ENCODE measurements at places on chromosomes 12 and 14.

- DNase-seq: peak; percentile 57
Measured at GRCh38 chr12:100716945-100717732, 77.4 kb upstream of the ANO4 start.

DNA sequence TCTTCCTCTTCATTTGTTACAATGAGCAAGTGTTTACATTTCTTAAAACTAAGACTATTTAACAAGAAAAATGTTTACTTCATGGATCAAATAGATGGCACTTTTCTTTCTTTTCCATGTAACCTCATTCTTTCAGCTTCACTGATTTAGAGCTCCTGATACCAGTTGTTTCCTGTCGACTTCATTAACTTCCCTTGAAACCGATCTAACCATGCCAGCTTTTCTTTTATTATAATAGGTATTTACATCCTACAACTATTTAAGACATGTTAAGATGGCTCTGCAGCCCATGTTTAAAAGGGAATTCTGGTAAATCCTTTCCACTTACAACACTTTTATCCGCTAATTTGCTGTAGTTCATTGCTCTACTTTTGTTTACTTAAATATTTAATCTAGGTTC is 107.3 kb upstream of the DCN start:
- no peak for DNase-seq

GRCh38 chr12:46205294-46205693 is 63.5 kb downstream of the SLC38A1 start:
- no peak for DNase-seq

- DNase-seq: no peak
Measured at GRCh38 chr14:39154594-39155189, 15.4 kb downstream of the TRAPPC6B start.

DNA sequence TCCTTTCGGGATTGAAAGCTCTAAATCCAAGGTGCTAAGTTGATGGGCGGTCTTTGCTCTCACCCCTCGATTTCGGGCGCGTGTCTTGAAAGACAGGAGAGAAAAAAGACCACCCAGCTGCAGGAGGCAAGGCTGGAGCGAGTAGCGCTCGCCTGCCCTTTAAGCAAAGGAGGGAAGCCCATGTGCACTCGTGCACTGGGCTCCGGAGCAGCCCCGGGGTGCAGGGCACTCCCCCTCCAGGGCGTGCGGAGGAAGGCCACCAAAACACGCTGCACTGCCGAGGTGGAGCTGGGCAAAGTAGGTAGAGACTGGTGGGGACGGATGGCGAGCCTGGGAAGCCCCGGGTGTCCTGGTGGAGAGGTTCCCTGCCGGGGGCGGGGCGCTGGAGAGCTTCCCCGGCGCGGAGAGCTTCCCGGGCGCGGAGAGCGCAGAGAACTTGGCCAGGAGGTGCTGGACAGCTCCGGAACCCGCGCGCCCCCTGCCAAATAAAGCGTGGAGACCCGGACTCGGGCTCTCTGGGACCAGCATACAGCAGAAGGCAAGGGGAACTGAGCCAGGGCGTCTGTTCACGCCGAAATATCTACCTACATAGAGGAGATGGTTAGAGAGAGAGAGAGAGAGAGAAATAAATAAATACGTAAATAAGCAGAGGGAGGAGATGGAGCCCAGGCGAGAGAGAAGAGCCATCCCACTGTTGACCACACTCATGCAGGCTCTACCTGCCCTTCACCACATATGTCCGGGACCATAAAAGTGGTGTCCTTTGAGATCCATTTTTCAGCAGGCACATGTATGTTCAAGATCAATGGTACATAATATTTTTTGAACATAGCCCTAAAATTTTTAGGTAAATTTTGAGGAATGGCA is 662 bp upstream of the NELL2 start:
- no peak for DNase-seq

DNA sequence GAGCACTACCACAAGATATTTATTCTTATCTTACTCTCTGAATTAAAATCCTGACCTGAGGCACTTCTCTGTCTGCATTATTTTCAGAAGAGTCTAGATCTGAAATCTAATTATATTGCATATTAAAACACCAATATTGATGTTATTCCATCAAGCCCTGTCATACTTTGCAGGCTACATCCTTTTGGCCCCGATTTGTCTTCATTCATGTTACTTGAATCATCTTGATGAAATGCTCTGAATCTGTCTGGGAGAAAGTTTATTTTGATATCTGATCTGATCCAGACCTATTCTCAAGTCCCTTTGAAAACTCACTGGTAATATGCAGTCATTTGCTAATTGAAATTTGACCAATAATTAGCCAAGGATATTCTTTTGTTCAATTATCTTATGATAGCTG is 79.9 kb downstream of the BBS10 start:
- no peak for DNase-seq

- DNase-seq: no peak
Measured at GRCh38 chr14:106657460-106657859, 1131.1 kb downstream of the TMEM121 start.

GRCh38 chr12:93135286-93136239 is 206.5 kb upstream of the EEA1 start:
- DNase-seq: no peak

DNA sequence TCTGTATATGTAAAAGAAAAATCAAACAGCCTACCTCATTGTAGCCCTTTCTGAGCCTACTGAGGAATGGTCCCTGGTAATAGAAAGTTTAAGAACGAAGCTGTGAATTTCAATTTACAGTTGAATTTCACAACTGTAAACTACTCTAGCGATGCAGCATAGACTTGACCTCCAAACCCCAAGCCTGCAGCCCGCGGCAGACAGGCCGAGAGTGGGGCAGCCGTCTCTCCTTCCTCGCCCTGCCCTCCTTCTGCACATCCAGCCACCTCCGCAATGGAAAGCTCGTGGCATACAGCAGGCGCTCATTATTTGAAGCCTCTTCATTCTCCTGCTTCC is 15.3 kb downstream of the RNASE2 start:
- DNase-seq: no peak

DNA sequence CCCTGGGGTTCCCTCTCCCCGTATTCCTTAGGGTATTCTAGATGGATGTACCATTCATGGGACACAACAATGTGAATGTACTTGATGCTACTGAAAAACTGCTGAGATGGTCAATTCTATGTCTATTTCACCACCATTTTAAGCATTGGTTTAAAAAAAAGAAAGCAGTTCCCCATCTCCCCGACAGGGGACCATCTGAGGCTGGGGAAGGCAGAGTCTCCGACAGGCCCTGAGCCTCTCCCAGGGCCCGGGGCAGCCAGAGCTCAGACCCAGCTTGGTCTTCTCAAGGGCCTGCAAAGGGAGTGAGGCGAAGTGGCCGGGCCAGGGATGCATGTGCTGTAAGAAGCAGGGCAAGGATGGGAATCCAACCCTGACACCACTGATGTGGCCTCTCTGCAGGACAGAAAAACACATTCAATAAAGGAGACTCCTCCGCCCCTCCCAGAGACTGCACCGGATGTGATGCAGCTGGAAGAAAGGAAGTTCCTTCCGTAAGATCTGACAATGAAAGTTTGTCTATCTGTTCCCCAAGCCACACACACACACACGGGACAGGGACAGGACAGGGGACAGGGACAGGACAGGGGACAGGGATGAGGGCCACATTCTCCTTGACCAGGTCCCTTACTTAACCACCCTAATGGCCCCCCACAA is 234.1 kb downstream of the BCL11B start:
- DNase-seq: no peak

GRCh38 chr12:59403259-59403932 is 192.4 kb upstream of the SLC16A7 start:
- DNase-seq: peak; percentile 25

GRCh38 chr12:81888106-81888740 is 129.1 kb upstream of the PPFIA2 start:
- DNase-seq: no peak

DNA sequence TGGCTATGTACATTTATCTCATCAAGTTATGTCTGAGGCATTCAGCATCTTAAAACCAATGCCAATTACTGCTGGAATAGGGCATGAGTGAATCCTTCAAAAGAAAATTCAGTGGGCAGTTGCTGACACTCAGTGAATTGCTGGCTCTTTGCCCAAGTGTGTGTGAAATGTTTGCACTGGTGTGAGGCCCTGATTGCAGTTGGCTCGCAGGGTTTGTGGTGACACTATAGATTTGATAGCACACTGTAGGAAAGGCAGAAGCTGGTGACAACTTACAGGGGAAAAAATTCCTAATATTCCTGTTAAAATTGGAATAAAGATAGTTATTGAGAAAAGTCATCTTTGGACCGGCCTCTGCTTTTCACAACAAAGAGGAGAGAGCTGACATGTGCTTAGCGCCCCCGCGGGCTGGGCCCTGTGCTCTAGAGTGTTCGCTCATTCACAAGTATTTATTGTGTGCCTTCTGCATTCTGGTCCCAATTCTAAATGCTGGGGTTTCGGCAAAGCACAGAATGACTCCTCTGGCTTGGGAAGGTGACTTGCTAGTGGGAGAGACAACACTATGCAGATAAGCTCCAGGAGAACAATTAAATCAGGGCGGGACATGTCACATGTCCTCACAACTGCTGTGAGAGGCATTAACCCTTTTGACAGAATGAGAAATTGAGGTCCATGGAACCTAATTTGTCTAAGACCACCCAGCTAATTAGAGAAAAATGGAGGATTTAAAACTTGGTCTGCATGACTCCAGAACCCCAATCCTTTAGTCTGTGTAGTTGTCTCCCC is 418.7 kb downstream of the NPAS3 start:
- DNase-seq: no peak

GRCh38 chr12:42459336-42459847 is 130.2 kb downstream of the PRICKLE1 start:
- DNase-seq: no peak

DNA sequence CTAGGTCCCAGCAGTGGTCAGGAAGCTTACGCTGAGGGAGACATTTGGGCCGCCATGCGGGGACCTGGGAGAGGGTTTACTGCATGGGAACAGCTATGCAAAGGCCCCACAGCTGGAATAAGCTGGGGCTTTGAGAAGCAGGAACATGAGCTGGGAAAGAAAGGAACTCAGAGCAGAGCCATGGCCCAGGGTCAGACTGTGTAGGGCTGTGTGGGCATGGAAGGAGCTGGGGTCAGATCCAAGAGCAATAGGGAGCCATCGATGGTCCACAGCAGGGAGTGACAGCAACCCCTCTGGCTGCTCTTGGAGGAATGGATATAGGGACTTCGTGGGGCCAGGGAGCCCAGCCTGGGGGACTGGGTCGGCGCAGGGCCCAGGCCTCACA is 151.6 kb downstream of the ADGRD1 start:
- DNase-seq: no peak

DNA sequence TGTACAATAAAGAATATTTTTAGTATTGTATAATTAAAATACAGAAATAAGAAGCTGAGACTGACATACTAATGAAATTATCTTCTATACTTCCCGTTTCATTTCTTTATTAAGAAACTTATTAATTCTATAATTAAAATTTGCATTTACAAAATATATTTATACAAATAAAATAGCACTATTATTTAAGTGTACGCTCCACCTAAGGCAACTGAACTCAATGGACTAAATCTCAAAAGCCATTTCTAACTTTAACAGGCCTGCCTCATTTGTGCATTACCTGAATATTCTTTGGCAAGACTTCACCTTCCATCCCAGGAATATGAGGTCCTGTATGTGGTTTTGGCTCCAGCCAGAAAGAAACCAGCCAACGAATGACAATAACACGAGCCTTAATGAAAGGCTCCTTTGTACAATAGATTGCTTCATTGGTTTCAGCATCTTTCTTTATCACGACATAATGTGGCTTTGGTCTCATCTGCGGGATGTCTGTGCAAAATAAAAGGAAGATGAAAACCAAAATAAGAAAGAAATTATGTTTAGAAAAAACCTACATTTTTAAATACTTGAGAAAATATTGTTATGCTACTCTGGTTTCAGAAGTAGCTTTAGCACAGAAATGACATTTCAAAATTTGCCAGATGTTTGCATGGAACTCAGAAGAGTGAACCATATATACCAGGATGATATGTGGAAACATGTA is 58.7 kb downstream of the RALGAPA1 start:
- no peak for DNase-seq

DNA sequence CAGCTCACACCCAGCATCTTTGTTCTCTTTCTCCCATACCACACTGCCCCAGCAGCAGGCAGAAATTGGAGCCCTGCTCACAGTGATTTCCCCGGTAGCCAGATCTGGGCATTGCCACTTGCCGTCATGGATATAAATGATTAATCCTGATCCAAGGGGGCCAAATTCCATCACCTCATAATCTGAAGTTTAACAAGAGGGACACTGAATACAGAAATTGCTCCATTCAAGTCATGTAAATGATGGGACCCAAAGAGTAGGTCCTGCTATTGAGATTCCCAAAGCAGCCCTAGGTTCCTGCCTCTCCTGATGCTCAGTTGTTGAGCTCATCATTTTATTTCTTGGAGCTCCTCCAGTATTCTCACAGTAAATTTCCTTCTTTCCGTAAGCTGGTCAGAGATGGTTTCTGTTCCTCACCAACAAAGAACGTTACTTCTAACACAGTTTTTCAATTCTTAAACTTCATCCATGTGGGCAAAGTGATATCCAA is 11.7 kb downstream of the ITPR2 start:
- no peak for DNase-seq

DNA sequence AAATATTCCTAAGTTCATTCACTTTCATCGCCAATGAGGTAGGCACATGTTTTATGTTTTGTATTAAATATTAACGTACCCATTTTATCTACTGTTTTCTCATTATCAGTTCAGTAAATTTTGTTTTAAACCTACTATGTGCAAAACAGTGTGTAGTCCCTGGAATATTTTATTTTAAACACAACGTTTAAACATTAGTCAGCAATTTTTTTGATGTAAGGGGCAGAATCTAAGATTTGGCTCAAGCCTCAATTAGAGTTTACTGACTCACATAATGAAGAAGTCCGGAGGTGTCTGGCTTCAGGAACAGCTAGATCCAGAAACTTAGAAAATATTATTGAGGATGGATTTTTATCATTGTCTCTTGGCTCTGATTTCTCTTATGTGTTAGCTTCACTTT is 267.5 kb downstream of the C12orf75 start:
- no peak for DNase-seq

GRCh38 chr14:87049950-87050349 is 943.0 kb downstream of the GALC start:
- DNase-seq: no peak

GRCh38 chr12:1132311-1132710 is 141.3 kb downstream of the ERC1 start:
- no peak for DNase-seq

GRCh38 chr12:52391618-52392002 is 6.2 kb upstream of the KRT84 start:
- DNase-seq: peak; percentile 93

GRCh38 chr14:74459289-74459946 is 33.4 kb upstream of the SYNDIG1L start:
- DNase-seq: peak; percentile 34

GRCh38 chr12:80018119-80018518 is 81.2 kb upstream of the OTOGL start:
- no peak for DNase-seq

GRCh38 chr12:89392391-89392790 is 40.1 kb upstream of the DUSP6 start:
- no peak for DNase-seq

DNA sequence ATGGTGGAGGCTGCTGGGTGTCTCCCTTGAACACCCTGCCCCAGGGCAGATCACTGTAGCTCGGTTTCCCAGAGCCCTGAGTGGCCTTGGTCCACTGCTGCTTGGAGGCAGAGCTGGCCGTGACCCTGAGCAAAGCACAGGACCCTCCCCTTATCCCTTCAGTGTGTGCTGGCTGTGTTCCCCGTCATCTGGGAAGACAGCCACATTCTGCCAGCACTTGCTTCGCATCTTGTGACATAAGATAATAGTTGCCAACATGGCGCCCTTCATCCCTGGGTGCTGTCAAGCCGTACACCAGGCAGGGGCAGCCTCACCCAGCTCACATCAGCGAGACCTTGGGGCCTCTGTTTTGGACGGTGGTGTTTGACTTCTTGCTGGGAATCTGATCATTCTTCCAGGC is 12.1 kb upstream of the ALDH2 start:
- no peak for DNase-seq

- DNase-seq: peak; percentile 95
Measured at GRCh38 chr12:106118-106591, 39.6 kb downstream of the IQSEC3 start.

Measured in NCI-H2171 (cell line).